ENCODE measurements at places on chromosomes 5 and 9.

DNA sequence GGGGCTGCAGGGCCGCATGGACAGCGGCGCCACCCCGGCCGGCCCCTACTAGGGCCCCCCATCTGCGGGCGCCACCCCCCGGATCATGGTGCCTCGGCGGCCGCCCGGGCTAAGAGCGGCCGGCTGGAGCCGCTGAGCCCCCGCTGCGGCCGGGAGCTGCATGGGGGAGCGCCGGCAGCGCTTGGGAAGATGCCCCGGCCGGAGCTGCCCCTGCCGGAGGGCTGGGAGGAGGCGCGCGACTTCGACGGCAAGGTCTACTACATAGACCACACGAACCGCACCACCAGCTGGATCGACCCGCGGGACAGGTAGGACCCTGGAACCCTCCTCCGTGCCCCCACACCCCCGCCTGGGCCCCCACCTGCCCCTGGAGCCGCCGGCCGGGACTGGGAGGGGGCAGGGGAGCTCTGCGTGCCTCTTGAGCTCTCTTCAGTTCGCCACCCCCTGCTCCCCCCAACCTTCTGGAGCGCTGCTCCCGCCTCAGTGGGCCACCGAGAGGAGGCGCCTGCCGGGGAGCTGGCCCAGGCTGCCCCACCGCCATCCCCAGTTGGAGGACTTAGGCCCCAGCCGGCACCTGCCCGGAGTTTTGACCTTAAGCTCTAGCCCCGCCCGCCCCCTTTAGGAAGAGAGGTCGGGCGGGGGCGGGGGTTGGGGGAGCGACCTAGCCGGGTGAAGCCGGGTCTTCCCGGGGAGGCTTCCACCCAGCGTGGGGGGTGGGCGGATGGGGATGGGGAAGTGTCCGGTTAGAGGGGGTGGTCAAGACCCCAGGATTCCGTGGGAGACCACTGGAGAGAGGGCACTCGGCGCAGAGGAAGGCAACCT is 730 bp downstream of the WWC1 start:
- DNase-seq = no peak

DNA sequence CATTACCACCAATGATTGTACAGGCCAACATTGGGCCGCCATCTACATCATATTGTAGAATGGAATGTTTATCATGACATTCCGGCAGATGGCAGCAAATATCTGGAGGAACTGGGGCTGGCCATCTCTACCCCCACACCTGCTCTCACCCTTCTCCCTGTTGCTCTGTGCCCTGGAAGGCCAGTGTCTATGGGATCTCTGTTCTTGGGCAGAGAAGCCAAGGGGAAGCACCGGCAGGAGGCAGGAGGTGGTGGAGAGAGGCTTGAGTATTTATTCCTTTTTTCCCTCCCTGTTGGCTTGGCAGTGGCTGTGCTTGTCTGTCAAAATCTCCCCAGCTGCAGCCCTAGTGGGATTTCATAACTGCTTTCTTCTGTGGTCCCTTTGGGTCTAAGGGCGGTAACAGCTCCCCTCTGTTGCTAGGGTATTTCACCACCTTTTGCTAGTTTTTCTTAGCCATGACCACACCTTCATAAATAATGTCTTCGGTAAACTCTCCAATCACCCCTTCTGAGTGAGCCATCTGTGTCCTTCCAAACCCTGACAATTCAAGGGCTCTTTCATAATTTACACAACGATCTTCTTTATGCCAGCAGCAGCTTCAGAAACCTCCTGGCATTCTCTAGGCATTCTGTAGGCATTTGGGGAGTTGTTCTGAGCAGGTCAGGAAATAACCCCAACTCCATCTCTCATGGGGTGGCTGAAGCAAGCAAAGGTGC is 225.8 kb downstream of the MELK start:
- DNase-seq = no peak

GRCh38 chr9:16033253-16033652 is 480.4 kb downstream of the CCDC171 start:
- no peak for DNase-seq

DNA sequence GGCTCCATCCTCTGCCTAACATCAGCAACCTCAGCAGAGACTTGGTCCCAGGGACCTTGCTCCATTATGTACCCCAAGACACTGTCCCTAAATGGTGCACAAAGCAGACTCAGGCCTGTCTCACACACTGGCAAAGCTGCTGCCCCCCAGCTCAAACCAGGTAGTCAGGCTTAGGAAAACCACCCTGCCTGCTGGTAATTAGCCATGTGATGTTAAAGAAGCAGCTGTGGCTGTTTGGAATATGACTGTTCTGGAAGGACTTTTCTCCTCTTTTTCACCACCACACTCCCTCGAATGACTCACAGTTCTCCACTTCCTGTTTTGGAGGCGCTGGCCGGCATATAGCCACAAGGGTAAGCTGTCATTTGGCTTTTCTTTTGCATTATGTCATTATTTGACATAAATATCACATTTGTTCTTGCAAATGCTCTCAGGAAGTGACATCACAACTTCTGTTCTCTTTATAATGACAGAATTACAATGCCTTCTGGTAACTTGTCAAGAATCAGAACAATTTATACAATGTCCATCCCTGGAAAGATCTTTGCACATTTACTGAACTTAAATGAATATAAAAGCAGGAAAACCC is 113.9 kb downstream of the SUSD1 start:
- DNase-seq = no peak

- no peak for DNase-seq
Measured at GRCh38 chr5:176652136-176652535, 4.9 kb downstream of the TSPAN17 start.
